CD4-positive, alpha-beta memory T cell (primary cell): ENCODE measurements at places on chromosomes 11 and 22. TPM values are rescaled to one million over a fixed set of nuclear protein-coding genes. Genes with fewer than 3 reads are reported as not detected.

CASP1 gene
- 96.8 TPM for total RNA-seq

GRCh38 chr11:35621620-35622019 is 3.4 kb downstream of the FJX1 start:
- no peak for DNase-seq

DNA sequence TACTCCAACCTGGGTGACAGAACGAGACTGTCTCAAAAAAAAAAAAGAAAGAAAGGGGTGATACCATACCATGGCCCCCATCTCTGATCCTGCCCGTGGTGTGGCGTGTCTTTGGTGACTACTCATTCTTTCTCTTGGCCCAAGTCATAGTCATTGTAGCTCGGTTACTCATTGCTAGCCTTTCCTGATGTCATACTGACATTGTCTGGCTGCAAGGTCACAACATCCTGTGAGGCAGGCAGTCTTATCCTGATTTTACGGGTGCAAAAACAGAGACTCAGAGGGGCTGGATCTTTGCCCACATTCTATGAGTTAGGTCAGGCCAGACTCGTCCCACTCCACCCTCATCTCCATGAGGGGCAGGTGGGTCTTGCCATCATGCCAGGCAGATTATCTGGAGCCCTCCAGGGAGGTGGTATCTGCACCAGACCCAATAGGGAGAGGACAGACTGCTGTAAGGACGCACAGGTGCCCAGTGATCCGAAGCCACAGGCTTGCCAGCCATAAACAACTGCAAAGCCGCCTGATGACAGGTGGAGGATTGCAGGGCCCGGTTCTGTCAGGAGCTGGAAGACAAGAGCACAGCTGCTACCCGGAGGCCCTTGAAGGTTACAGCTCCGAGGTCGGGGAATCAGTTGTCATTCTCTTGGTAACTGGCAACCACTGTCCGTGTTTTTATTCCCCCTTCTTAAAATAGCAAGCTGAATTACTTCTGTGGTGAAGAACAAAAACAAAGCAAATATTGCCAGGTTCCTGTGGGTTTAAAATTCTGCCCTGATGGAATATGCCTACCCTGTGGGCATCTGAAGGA is 13.8 kb downstream of the TOM1 start:
- DNase-seq = no peak

- no peak for DNase-seq
Observed at GRCh38 chr22:41598081-41598480, 8.4 kb upstream of the PMM1 start.

ANGPTL5 gene
- not detected for total RNA-seq

DNA sequence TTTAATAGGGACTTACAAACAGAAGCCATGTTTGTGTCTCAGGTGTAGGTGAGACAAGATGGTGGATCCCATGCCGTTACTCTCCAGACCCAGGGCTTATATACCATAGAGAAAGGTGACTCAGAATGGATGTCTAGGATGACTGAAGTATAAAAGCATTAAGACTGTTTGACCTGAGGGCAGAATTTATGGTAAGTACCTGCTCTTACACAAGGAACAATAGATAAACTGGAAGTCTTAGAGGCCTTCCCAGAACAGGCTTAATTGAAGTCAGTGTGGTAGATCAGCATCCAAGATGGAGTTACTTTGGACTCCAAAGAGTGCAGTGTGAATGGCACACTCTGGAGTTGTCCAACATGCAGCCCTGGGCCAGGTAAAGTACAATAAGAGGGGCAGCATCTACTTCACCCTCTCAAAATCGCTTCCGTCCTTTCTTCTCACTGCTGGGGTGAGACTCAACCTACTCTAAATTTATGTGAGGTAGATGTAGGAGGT is 387.0 kb upstream of the DDI1 start:
- DNase-seq = no peak

- no peak for DNase-seq
Observed at GRCh38 chr11:76250520-76251225, 44.4 kb upstream of the WNT11 start.

DNA sequence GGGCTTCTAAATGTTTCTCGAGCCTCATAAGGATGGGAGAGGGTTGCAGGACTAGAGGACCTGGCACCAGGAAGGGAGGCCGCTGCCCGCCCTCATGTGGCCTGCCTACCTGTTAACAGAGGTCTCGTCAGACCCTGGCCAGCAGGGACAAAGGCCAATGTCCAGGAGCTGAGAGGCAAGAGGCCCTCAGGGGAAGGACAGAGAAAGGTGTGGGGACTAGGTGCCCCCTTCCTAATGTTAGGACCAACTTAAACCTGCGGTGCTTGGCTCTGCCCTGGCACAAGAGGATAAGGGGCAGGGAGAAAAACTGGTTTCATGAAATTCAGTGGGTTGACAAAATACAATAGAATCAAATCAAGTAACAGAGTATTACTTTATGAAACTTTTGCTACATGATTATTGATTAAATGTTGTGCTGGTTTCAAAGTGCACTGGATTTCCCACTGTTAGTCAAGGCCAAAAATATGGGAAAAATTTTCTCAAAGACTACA is 20.0 kb upstream of the SYT12 start:
- DNase-seq = no peak

- DNase-seq = no peak
Observed at GRCh38 chr22:27212617-27213177, 555.3 kb downstream of the MIAT start.

DNA sequence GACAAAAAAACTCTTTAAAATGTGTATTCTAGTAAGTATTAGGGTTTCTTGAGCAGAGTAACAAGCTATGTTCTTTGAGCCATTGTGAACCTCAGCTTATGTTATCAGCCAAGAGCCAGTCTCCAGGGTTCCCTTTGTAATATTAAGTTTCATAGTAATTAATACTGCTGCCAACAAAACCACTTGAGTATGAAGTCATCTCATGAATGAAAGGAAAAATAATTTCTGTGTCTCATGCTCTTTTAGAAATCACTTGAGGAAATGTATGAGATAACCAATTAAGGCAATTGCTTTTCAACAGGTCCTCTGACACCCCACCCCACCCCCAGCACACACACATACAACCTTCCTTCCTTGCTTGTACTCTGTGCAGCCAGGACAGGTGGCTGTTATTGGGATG is 59.9 kb downstream of the BBOX1 start:
- DNase-seq = no peak

DNA sequence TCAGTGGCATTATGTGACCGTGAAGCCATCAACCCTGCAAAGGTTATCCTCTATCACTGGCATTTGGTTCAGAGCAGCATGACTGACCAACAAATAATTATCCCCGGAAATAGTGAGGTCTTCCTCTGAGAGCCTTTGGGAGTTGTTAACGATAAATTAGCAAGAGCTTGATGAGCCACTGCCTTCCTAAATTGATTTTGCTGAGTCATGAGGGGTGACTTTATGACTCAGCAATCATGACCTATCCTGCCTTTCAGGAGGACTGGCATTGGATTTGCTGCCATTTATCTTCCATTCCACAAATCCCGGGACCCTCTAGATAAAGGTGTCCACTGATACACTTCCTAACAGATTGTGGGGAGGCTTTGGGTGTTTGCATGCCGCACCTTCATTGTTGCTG is 80.8 kb upstream of the MTNR1B start:
- no peak for DNase-seq

DNA sequence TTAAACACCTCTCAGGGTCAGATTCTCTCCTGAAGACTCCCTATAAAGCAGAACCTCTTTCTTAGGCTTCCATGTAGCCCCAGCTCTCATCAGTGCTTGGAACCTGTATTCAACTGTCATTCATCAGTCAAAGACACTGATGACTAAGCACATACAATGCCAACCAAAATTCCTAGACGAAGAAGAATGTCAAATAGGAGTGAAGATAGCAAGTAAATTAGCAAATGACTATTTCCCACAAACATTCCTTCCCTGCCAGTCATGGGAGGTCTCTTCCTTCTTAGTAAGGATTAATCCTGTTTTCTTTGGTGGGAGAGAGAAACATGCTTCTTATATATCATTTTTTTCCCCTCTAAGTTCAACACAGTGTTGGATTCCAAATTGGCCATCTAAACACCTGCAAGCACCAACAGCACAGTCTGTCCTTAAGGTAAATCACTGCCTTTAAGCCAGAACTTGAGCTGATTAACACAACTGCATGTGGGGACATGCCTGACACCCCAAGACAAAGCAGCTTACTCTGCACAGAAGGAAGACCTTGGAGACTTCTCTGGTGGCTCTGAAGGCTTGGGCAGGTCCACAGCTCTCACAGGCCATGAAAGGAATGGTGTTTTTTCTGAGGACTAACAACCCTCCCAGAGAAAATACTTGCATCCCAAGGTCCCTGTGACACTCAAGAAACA is 47.5 kb upstream of the ME3 start:
- no peak for DNase-seq

DNA sequence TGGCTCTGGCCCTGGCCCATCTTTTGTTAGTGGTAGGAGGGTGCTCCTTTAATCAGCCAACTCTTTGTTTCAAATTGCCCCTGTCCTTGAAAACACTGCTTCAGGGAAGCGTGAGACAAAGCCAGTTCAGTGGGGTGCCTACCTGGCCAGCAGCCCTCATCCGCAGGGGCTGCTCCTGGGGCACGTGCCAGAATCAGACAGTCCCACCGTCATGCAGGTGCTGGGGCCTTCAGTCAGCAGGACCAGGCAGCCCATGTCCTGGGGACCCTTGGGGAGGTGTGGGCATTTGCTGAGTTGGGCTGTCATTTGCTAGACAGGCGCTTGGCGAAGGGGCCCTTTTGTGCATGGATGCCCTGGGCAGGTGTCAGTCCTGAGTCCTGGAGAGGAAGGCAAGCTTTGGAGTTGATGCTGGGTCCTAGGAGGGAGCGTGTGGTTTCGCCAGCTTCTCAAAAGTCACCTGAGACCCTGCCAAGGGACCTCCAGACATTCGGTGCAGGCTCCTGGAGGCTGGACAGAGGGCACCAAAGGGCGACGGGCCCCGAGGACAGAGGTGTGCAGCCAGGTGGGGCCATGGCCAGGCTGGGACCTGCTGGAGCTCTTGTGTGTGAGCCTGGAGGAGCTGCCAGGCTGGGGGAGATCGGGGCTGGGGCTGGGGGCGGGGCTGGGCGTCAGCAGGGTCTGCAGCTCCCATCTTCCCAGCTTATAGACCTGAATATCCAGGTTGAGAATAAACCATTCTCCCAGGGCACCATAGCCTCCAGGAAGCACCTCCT is 15.0 kb upstream of the RTN4R start:
- no peak for DNase-seq

- no peak for DNase-seq
Observed at GRCh38 chr22:19966908-19967750, 25.5 kb upstream of the TXNRD2 start.

- DNase-seq = no peak
Observed at GRCh38 chr11:18700375-18700774, 1.8 kb downstream of the TMEM86A start.

MRPL21 gene
- total RNA-seq = 36.2 TPM

GGTLC2 gene
- total RNA-seq = not detected

DNA sequence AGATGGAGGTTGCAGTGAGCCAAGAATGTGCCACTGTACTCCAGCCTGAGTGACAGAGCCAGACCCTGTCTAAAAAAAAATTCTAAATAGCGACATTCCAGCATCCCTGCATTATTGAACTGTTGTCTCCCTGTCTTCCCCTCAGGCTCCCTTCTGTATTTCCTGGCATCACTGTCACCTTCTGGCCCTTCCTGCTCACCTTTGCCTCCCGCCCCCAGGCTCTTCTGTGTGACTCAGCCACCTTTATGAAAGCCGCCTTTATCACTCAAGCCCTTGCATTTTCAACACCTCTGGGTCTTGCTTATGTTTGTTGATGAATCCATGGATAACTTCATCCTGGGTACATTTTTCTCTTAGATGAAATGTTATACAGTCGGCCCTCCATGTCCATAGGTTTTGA is 21.1 kb downstream of the UBASH3B start:
- DNase-seq = no peak

DNA sequence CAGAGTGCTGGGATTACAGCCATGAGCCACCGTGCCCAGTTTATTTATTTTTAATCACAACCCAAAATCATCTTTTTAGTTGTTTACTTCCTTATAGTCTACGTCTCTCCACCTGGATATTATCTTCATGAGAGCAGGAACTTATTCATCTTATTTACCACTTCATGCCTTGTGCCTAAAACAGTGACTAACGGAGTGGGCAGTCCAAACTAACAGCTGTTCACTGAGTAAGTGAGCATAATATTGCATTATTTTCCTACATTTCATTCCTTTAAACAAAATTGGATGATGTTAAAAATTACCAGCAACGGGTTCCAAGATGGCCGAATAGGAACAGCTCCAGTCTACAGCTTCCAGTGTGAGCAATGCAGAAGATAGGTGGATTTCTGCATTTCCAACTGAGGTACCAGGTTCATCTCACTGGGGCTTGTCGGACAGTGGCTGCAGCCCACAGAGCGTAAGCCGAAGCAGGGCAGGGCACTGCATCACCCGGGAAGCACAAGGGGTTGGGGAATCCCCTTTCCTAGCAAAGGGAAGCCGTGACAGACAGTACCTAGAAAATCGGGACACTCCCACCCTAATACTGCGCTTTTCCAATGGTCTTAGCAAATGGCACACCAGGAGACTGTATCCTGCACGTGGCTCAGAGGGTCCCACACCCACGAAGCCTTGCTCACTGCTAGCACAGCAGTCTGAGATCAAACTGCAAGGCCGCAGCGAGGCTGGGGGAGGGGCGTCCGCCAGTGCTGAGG is 14.1 kb downstream of the TMEM123 start:
- DNase-seq = no peak

BCO2 gene
- 1.9 TPM for total RNA-seq

- no peak for DNase-seq
Observed at GRCh38 chr11:35126000-35126878, 12.7 kb upstream of the CD44 start.

WT1 gene
- total RNA-seq = not detected

- DNase-seq = no peak
Observed at GRCh38 chr22:24486501-24486921, 8.6 kb upstream of the UPB1 start.

GSTT2 gene
- total RNA-seq = not detected

DNA sequence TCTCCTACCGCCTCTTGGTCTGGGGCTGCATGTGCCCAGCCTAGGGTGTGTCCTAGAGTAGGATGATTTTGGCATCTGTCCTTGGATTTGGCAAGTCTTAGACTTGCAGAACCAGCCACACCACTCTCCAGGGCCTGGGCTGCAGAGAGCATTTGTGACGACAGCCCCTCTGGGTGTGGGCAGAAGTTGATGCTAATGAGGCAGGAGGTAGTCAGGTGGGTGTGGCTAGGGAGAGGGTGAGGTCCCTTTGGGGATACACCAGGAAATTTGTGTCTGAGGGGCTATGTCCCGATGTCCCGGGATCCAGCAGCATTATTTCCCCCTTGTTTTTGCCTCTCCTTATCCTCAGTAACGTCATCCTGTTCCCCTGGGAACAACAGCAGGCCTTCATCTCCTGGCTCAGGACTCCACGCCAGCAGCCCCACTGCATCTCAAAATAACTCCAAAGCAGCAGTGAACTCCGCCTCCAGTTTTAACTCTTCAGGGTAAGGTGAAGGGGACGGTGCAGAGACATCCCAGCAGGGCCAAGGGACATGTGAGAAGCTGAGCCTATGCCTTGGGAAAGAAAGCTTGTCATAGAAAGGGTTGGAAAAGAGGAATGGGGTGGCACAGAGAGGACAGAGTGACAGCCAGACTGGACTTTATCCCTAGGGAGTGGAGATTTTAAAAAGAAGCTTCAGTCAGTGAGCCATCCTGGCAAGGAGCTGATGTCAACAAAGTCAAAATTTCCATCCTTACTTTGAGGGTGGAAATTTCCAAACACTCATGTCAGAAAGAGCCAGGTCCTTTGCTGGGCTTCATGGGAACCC is 8.0 kb upstream of the TLCD5 start:
- DNase-seq = no peak

GRCh38 chr22:19755145-19755710 is 5.3 kb upstream of the TBX1 start:
- no peak for DNase-seq
